ENCODE measurements at places on chromosomes 7 and 10.

- no peak for DNase-seq
These were observed 59.7 kb downstream of the NRF1 start for GRCh38 chr7:129671266-129671665.

DNA sequence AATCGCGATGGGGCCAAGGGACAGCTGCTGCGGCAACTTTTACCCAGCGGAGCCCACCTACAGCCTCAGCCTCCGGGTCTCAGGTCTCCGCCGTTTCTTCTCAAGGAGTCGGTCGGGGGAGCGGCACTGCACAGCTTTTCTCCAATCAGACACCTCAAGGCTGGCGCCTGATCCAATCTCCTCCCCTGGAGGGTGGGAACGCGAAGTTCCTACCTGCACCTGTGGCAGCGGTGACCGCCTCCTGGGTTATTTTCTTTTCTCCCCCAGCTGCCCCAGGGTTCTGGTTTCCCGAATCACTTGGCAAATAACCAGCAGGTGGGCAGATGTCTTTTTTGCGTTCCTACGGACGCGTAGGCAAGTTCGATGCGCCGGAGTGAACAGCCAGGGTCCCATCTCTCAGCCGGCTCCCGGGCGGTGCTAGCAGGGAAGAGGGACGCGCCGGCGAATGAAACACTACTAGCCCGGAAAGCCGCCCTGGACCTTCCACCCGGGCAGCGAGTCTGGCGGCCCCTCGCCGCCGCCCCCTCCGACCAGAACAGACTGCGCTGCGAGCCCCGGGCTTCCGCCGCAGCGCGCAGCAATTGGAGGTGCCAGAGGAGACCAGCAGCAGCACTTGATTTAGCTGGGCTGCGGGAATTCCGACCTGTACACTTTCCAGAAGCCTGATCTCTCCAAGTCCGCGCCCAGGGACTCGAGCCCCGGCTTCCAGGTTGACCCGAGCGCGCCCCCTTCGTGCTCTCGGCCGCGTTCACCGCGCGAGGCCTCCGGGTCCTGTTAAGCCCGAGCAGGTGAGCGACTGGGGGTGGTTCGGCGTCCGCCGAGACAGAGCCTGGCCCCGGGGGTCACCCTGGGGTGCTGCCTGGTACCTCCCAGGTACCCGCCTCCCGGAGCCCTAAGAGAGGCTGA lies at the start of gene PRR15:
PRR15 (plus strand) TSS at position 246 of the 906 bp plus-strand sequence. CDS start 2,495 bp downstream, outside the sequence.
- no peak for DNase-seq

DNA sequence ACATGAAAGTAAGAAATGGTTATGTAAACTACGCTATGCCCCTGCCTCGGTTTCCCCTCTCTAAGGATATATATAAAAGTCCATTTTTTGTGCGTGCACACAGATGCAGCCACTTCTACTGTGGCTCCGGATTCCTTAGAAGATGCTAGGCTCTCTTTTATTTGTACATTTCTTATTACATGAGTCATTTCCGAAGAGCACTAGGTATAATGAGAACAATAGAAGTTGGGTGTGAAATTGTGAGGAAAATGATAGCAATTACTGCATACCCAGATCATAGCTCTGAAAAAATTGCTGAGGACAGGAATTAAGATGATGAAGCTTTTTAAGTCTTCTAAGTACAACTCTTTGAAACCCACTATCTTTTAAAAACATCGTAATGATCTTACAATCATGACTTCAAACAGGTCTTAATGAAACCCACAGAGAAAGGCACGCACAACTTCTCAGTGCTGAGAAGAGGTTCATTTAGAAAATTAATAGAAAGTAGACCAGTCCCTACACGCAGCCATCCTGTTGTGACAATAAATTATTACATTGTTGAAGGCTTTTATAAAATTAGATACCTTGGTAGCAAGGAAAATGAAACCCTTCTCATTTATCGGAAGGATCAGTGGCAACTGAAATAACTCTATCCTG lies 96.2 kb upstream of the FGFR2 start:
- DNase-seq, result no peak

- no peak for DNase-seq
These were observed 84.3 kb downstream of the ARHGAP22 start for GRCh38 chr10:48520594-48520993.

DNA sequence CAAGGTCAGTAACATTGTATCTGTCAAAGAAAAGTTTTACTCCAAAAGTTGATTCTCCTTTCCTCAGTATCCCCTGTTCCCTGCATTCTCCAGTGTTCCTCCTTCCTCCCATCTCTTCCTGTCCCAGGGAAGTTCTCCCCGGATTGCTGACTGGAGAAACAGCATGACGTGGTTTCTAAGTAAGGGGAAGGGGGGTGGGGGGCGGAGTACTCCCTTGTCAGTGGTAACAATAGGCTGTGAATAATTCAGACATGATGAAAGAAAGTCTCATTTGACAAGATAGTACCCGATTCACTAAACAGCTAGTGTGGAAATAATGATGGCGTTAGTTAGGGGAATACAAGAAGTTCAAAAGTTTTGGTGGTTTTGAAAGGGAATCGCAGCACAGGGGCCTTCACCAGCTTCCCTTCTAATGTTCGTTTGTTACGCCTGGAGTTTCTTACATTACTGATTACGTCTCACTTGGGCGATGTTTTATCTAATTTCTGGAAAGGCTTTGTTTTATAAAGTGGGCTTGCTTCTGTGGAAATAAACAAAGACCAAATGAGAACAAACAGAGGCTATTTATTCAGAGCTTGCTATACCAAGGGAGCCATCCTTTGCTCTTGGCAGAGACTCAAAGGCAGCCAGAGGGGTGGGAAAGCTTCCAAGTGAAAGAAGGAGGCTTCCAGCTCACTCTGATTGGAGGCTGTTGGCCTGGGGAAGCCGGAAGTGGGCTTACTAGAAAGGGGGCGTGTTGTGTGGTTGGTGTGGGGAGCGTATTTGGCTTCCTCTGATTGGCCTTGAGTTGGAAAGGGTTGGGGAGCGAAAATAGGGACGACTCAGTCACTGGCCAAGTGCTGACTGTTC lies 453.7 kb downstream of the SDK1 start:
- DNase-seq, result no peak

- DNase-seq, result no peak
These were observed 12.3 kb downstream of the AUTS2 start for GRCh38 chr7:69610374-69611084.

All from activated T-cell treated with anti-CD3 and anti-CD28 coated beads for 1 hour (primary cell).